ENCODE measurements at places on chromosomes 2 and 18.

- no peak for ATAC-seq
These were observed 33.2 kb upstream of the CCDC88A start for GRCh38 chr2:55452879-55453278.

DNA sequence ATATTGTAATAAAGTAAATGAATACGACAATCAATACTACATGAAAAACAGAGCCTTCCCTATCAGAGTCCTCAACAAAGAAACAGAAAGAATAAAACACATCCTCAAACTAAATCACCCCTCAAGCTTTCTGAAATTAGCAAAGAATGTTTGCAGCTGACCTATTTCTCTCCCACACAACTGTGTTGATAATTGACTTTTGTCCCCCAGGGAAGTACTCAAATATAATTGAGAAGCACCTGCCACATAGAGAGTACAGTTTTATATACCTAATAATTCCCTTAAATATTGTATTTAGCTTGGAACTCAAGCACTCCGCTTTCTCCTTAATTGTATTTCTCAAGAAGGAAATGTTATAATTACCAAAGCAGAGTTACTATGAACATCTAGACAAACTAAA is 12.6 kb downstream of the CACNB4 start:
- ATAC-seq: no peak

DNA sequence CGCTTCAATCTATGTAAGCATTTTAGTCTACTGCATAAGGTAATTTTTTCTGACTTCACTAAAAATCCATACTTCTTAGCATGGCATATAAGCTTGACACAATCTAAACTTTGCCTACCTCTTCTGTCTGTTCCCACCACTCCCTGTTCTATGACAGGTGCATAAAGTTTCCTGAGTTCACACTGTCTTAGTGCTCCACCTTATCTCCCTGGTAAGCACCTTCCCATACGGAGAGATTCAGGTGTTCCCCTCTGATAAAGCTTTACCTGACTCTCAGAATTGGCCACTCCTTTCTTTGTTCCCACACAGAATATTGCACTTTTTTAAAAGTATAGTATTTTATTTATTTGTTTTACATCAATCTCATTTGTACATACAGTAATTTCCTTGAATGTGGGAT is 16.8 kb upstream of the ITGA4 start:
- ATAC-seq: no peak

DNA sequence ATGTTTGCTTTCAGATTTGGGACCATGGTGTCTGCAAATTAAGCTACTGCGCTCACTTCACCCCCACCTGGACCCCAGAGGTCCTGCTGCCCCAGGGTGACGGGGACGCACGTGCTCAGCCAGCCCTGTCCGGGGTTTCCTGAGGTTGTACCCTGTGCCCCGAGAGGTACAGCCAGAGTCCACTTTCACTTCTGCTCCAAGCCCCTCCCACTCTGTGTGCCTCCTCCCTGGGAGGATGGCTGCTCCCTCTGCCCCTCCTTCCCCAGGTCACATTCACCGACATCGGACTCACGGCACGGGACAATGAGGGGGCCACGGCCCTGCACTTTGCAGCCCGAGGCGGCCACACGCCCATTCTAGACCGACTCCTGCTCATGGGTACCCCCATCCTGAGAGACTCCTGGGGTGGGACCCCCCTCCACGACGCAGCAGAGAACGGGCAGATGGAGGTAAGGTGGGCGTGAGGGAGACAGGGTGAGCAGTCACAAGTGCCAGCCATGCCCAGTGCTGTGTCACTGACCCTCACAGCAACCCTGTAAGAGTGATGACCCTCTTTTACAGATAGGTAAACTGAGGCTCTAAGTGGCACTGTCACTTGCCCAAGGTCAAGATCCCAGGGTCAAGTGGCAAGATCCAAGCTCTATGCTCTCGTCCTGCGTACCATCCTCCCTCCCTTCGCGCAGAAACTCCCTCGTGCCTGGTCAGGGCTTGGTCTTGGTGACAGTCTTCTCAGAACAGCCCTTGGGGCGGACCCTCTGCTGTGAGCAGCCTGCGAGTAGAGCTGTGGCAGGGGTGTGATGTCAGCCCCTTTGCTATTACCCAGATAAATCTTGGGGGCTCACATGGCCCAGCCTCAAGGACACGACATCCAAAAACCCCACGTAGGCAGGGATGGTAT is 7.6 kb downstream of the ESPNL start:
- ATAC-seq: no peak

GRCh38 chr2:48733067-48733503 is 22.4 kb downstream of the LHCGR start:
- no peak for ATAC-seq

DNA sequence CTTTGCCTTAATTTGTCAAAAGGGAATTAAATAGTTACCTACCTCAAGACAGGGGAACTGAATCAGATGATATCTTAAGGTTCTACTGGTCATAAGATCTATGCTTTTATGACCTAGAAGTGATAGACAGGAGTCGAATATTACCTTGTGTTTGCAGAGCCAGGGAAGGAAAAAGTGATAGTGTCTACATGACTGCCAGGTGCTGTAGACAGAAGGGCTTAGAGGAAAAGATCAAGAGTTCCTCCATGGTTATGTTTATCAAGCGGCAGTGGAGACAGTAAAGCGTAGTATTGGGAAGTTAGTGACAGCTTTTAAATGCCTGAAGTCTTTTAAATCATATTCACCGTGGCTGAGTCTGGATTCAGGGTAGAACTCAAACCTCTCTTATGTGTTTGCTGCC is 11.9 kb downstream of the CRIM1 start:
- ATAC-seq: no peak

DNA sequence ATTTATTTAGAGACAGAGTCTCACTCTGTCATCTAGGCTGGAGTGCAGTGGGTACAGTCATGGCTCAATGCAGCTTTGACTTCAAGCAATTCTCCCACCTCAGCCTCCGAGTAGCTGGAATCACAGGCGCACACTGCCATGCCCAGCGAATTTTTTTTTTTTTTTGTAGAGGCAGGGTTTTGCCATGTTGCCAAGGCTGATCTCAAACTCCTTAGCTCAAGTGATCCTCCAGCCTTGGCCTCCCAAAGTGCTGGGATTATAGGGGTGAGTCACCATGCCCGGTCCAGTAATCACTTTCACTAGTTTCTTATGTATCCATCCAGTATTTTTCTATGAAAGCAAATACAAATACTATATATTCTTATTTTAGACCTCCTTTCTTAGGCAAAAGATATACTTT is 24.0 kb downstream of the PRKAG3 start:
- ATAC-seq: no peak

GRCh38 chr18:8142131-8142711 is 467.0 kb upstream of the RAB12 start:
- no peak for ATAC-seq

- no peak for ATAC-seq
These were observed 155.3 kb downstream of the RAD51AP2 start for GRCh38 chr2:17362956-17363355.

DNA sequence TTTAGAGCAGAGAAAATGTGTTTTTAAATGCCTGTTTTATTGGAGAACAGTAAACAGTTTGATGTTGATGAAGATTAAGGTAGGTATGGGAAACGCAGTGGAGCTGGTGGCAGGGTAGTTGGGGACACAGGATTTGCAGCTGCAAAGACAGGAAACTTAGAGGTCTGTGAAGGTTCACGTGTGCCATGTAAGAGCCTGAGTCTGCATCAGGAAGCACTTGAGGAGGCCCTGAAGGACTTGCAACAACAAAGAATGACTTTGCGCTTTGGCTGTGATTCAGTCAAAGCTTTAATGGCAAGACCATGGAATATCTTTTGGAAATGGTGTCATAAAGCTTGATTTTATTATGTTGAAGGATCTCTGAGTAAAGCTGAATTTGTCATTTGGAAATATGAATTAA is 347.6 kb upstream of the KCNJ3 start:
- ATAC-seq: no peak

- ATAC-seq: no peak
These were observed 576.2 kb downstream of the METTL4 start for GRCh38 chr18:1995041-1995612.

DNA sequence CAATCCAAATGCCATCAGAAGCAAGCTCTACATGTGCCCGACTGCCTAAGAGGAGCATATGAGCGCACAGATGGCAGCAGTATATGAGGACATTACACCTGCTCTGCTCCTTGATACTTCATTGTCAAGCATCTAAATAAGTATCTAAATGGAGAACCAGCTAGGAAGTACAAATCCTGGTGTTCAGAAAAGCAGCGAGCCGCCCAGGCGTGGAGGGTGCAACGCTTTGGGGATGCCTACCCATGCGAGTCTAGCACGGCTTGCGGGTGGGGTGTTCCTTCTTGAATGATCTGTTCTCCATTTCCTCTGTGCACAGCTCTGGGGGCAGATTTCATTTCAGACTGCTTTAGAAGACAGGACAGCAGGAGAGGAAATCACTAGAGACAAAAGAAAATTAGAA is 63.0 kb upstream of the BCL2L11 start:
- no peak for ATAC-seq

DNA sequence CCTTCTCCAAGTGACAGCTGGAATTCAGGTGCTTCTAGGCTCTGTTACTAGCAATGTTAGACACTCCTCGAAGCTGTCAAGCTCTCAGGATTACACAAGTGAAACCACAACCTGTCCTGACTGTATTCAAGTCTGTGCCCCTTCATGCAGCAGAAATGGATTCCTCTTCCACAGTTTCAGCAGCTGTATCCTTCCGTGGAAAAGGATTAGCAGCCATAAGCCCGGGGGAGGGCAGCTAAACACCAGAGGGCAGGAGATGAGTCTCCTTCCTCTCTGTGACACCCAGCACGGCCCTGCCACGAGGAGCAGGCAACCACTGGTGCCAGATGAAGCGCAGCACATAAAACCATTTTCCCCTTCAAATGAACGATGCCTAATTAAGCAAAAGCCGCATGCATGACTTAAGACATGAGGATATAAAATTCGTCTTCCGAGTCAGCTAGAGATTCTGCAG is 1.2 kb downstream of the ST3GAL5 start:
- no peak for ATAC-seq

DNA sequence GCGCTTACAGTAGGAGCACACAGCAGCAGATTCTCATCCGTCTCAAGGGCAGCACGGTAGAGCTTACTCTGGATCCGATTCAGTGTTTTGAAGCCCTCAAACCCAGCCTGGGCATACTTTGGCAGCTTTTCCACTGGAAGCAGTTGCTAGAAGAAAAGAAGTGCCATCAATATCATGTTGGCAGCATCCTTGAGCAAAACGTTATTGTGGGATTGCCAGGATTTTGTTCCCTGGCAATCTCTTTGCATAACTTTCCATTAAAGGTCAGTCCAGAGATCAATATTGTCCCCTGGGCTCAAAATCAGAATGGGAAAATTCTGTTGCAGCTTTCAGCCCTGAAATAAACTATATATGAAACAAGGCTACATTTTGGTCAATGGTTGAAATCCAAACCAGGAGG is 8.4 kb downstream of the SNRNP200 start:
- ATAC-seq: no peak

- ATAC-seq: no peak
These were observed 100.9 kb downstream of the PID1 start for GRCh38 chr2:229170171-229170570.

GRCh38 chr2:217246108-217246507 is 386.2 kb upstream of the TNP1 start:
- ATAC-seq: no peak

DNA sequence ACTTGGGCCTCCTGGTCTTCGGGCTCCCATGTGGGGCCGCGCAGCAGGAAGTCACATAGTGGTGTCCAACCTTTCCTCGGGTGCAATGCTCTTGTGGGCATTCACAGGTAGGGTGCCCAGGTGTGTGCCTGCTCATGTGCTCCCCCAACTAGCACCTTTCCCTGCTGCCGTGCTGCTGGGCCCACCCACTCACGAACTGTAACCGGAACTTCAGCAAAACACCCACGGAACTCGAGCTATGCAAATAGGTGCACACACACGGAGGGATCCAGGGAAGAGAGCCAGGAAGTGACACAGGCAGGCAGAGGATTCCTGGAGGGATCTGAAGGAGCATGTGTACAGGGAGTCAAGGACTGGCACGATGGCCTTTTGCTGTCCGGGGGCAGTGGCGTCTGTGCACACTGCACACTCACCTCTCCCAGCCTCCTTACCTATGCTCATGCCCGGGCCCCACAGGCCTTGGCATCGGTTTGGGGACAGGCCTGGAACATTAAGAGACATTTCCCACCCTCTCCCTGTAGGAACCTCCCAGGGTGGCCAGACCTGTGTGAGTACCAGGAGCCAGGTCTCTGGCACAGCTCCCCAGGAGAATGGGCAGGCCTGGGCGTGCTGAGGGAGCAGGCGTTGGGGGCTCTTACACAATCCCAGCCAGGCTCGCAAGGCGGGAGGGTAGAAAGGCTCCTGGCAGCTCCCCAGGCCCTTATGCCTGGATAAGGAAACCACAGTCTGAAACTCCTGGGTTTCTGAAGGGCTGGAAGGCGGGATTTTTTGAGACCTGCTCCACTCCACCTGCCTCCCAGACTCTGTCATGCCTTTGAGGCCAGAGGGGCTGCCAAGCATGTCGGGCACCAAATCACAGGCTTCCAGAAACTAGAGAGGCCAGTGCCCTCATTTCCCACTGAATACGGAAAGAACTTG is 6.6 kb upstream of the PTMA start:
- peak; percentile 50 for ATAC-seq

- no peak for ATAC-seq
These were observed 256.2 kb downstream of the TSN start for GRCh38 chr2:122011493-122012270.

DNA sequence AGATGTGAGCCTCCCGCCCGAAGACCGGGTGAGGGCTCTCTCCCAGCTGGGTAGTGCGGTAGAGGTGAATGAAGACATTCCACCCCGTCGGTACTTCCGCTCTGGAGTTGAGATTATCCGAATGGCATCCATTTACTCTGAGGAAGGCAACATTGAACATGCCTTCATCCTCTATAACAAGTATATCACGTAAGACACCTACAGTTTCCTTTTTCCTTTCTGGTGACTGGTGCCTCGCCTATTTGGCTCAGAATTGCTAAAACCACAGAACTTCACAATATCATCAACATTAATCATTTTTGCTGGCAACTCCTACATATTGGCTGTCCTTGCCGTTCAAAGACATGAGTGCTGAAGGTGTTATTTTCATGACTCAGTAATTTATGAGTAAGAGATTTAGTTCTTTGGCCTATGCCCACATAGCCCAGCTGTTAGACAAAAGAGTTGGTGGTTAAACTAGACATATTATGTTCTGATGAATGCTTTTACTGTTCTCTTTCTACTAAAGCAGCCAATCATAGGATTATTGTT is 2.2 kb downstream of the STAMBP start:
- no peak for ATAC-seq

- ATAC-seq: no peak
These were observed 12.6 kb upstream of the POLE4 start for GRCh38 chr2:74945788-74946331.

- no peak for ATAC-seq
These were observed 48.7 kb downstream of the LYPD1 start for GRCh38 chr2:132621131-132621875.

- no peak for ATAC-seq
These were observed 1.5 kb upstream of the DGUOK start for GRCh38 chr2:73925033-73925704.

DNA sequence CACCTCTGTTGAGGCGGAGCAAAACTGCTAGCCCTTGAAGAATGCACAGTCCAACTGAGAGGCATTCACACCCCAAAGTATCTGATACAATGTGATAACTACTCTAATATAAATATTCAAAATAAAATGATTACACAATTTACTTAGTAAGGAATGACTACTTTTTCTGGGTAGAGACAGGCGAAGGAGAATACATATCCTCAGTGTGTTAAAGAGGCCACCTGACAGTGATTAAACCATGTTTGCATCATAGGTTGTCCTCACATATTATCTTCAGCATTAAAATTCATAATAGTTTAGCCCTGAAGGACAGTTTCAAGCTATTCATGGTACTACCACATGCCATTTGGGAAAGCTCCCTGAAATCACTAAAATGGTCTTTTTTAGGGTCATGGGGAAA is 16.9 kb upstream of the BAZ2B start:
- ATAC-seq: no peak
